Astrocyte (in vitro differentiated cells and primary cell): ENCODE measurements at places on chromosomes 5 and 9. TPM values are rescaled to one million over a fixed set of nuclear protein-coding genes. Genes with fewer than 3 reads are reported as not detected.

Gene TMEM232
- 1.4 and 1.7 TPM in 2 replicates for total RNA-seq

DNA sequence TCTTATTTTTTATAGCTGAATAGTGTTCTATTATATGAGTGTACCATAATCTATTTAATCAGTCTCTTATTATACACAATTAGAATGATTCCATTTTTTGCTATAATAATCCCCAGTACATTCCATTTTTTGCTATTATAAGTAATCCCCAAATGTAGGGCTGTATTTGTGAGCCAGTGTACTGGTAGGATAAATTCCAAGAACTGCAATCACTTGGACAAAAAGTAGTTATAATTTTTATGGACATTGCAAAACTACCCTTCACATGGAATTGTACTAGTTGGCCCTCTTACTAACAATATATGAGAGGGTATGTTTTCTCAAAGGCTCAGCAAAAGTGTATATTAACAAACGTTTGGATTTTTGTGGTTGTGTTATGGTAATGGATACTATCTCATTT, 481.7 kb upstream of the CLINT1 start:
- no peak overlapping the region for H3K4me3 ChIP-seq
- H3K27ac ChIP-seq: no peak overlapping the region
- no peaks in the 10 kb centered on the region for H3K27me3 ChIP-seq

DNA sequence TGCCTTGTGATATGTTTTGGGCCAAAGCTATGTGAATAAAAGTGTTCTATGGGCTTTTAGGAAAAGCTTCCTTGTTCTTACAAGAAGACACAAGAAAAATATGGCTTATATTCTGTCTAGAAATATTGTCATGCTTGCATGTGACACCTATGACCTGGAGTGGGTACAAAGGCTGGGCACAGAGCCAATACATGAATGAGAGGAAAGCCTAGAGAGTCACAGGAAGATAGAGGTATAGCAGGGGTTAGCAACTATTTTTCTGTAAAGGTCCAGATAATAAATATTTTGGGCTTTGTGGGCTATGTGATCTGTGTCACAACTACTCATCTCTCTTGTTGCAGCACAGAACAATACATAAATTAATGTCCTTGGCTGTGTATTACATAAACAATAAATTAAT, 196.6 kb upstream of the CD180 start:
- no peaks in the 10 kb centered on the region for H3K36me3 ChIP-seq
- H3K4me3 ChIP-seq: no peak overlapping the region
- no peak overlapping the region for H3K27ac ChIP-seq
- no peak for DNase-seq
- no peaks in the 10 kb centered on the region for H3K27me3 ChIP-seq

DNA sequence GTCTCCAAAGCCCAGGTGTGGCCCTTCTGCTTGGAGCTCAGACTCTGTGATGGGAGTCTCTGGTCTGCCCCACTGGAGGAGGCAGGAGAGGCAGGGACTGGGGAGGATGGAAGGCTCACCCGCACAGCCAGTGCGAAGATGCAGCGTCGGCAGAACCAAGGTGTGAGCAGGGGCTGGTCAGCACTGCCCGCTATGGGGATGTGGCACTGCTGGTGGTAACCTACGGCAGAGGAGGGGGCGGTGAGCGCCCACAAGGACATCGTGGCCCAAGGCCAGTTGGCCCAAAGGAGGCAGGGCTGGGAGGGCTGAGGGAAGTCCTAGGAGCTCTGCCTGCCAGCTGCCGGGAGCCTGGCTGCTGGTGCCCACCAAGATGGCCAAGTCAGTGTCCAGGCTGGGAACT, 7.3 kb downstream of the PHF19 start:
- no peaks in the 10 kb centered on the region for H3K27me3 ChIP-seq
- H3K4me3 ChIP-seq: no peak overlapping the region
- peaks cover 6% of the 10 kb centered on the region for H3K36me3 ChIP-seq
- peaks cover 9% of the 10 kb centered on the region for H3K4me1 ChIP-seq
- DNase-seq: no peak

DNA sequence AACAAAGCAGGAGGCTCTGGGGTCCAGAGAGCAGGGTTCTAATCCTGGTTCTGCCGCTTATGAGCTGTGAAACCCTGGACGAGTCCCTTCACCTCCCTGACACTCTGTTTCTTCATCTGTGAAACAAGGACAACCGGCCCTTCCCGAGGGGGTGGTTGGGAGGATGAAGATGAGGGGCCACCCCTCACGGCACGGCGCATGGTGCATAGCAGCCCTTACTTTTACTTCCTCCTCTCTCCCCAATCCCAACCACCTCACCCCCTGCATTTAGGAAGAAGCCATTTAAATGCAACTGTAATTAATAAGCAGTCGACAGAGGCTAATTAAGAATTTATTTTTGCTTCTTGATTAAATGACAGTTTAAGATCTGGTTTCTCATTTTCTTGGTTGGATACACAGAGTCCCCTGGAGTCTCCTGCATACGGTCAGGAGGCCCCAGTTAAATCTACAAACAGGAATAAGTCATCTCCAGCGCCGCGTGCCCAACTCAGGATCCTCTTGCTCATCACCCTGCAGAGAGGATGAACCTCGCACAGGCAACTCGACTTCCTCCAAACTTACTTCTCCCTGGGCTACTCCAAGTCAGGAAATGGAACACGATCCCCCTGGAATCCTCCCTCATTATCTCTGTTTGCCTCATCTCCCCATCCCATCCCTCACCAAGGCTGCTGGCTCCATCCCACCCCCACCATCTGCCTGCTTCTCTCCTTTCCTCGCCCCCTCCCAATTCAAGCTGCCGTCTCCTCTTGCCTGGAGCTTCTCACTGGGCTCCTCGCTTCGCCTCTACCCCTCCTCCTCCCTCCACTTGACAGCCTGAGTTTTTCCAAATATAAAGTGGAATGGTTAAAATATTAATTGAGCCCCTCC, 95.9 kb downstream of the HRH2 start:
- no peak overlapping the region for H3K27ac ChIP-seq
- peaks cover 3% of the 10 kb centered on the region for H3K27me3 ChIP-seq
- H3K36me3 ChIP-seq: no peaks in the 10 kb centered on the region
- DNase-seq: no peak
- H3K4me3 ChIP-seq: no peak overlapping the region
- H3K4me1 ChIP-seq: no peaks in the 10 kb centered on the region

DNA sequence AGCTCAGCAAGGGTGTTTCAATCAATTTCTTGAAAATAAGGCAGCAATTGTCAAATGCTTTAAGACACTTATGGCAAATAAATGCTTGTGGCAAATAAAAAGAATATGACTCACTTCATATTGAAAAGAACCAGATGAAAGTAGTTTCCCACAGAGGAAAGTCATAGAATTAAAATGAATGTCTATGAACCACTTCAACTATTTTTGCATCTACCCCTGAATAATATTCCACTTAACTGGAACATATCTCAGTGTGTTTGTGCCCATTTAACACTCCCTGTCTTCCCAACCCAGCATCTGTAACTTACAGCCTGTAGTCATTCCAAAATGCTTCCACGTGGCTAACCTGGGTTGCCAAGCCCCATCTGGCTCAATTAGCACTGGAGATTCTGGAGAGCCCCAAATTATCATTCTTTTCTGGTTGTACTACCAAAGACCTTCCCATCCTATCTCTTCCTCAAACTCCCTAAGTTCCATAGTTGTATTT, 84.7 kb downstream of the FEM1C start:
- no peaks in the 10 kb centered on the region for H3K36me3 ChIP-seq
- H3K4me3 ChIP-seq: peak overlapping the region; percentile 25
- H3K27me3 ChIP-seq: no peaks in the 10 kb centered on the region
- peaks cover 38% of the 10 kb centered on the region for H3K4me1 ChIP-seq
- peak overlapping the region; percentile 96 for H3K27ac ChIP-seq

- H3K4me3 ChIP-seq: no peak overlapping the region
These were observed 16.8 kb upstream of the OR2S2 start for GRCh38 chr9:35974800-35975199.

Gene CCNI2
- 0.16 and 0.24 TPM in 2 replicates for total RNA-seq

DNA sequence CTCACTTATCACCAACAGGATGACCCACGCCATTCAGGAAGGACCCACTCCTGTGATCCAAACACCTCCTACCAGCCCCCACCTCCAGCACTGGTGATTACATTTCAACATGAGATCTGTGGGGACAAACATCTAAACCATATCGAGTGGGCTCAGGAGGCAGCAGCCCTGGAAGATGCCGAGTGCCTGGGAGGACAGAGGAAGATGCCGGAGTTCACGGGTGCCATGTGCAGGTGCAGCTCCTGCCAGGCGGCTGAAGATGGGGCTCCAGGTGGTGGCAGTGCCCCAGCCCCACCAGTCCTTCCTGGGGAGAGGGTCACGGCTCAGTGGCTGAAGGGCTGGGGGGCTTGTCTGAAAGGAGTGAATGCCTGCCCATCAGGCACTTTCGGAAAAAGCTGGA, 6.1 kb upstream of the CEP72 start:
- peaks cover 5% of the 10 kb centered on the region for H3K27me3 ChIP-seq
- peaks cover under 1% of the 10 kb centered on the region for H3K4me1 ChIP-seq
- no peak overlapping the region for H3K4me3 ChIP-seq
- no peak for DNase-seq
- H3K27ac ChIP-seq: no peak overlapping the region
- no peaks in the 10 kb centered on the region for H3K36me3 ChIP-seq

GRCh38 chr9:3244963-3245653, 280.7 kb downstream of the RFX3 start:
- DNase-seq: no peak
- H3K4me1 ChIP-seq: peaks cover 6% of the 10 kb centered on the region
- no peaks in the 10 kb centered on the region for H3K36me3 ChIP-seq
- H3K4me3 ChIP-seq: no peak overlapping the region
- H3K27ac ChIP-seq: no peak overlapping the region
- no peaks in the 10 kb centered on the region for H3K27me3 ChIP-seq

Gene ALDOB
- total RNA-seq: not detected in 2 replicates

GRCh38 chr5:163503106-163504078, 2.0 kb upstream of the MAT2B start:
- peak; percentile 62 for DNase-seq
- no peaks in the 10 kb centered on the region for H3K36me3 ChIP-seq
- peak overlapping the region; percentile 85 for H3K27ac ChIP-seq

- DNase-seq: no peak
- no peak overlapping the region for H3K27ac ChIP-seq
- no peaks in the 10 kb centered on the region for H3K27me3 ChIP-seq
- H3K36me3 ChIP-seq: no peaks in the 10 kb centered on the region
These were observed 28.7 kb downstream of the TTC23L start for GRCh38 chr5:34867660-34868059.

Gene MSMP
- not detected in 2 replicates for total RNA-seq

DNA sequence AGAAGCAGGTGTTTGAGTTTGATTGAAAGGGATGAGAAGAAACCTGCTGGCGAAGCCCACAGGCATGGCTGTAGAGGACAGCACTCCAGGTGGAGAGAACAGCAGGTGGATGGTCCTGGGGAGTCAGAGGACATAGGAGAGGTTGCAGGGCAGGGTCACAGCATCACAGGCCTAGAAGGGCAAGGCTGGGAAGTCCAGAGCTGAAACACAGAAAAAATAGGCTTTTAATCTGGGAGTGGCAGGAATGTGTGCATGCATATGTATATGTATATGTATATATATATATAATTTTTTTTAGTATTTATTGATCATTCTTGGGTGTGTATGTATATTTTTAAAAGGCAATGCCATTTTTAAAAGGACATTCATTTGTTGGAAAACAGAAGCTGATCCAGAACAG, 118.4 kb downstream of the ADAMTS16 start:
- H3K27ac ChIP-seq: no peak overlapping the region
- peaks cover 7% of the 10 kb centered on the region for H3K36me3 ChIP-seq
- DNase-seq: no peak
- H3K27me3 ChIP-seq: no peaks in the 10 kb centered on the region
- no peak overlapping the region for H3K4me3 ChIP-seq

GRCh38 chr5:57940236-57940635, 457.6 kb upstream of the ACTBL2 start:
- no peak overlapping the region for H3K27ac ChIP-seq
- no peaks in the 10 kb centered on the region for H3K4me1 ChIP-seq
- H3K27me3 ChIP-seq: no peaks in the 10 kb centered on the region
- H3K36me3 ChIP-seq: no peaks in the 10 kb centered on the region

Gene PCDHGB7
- total RNA-seq: 22.4 and 26.1 TPM in 2 replicates

Gene PCDHA10
- total RNA-seq: 15.5 and 16.0 TPM in 2 replicates

GRCh38 chr9:81517954-81518353, 171.4 kb downstream of the TLE1 start:
- no peaks in the 10 kb centered on the region for H3K27me3 ChIP-seq
- no peak overlapping the region for H3K27ac ChIP-seq
- H3K36me3 ChIP-seq: no peaks in the 10 kb centered on the region
- no peak for DNase-seq

GRCh38 chr5:160296496-160296895, 15.9 kb downstream of the CCNJL start:
- H3K4me3 ChIP-seq: no peak overlapping the region
- H3K4me1 ChIP-seq: no peaks in the 10 kb centered on the region
- DNase-seq: no peak
- no peak overlapping the region for H3K27ac ChIP-seq
- H3K27me3 ChIP-seq: no peaks in the 10 kb centered on the region

DNA sequence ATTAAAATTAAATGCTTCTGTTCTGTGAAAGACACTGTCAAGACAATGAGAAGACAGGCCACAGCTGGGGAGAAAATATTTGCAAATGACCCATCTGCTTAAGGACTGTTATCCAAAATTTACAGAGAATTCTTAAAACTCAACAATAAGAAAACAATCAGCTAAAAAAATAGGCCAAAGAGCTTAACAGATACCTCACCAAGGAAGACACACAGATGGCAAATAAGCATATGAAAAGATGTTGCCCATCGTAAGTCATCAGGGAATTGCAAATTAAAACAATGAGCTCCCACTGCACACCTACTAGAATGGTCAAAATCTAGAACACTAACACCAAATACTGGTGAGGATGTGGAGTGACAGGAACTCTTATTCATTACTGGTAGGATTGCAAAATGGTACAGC, 10.3 kb downstream of the WNK2 start:
- no peaks in the 10 kb centered on the region for H3K36me3 ChIP-seq
- H3K4me3 ChIP-seq: no peak overlapping the region
- peaks cover 3% of the 10 kb centered on the region for H3K27me3 ChIP-seq
- no peak overlapping the region for H3K27ac ChIP-seq
- no peaks in the 10 kb centered on the region for H3K4me1 ChIP-seq

DNA sequence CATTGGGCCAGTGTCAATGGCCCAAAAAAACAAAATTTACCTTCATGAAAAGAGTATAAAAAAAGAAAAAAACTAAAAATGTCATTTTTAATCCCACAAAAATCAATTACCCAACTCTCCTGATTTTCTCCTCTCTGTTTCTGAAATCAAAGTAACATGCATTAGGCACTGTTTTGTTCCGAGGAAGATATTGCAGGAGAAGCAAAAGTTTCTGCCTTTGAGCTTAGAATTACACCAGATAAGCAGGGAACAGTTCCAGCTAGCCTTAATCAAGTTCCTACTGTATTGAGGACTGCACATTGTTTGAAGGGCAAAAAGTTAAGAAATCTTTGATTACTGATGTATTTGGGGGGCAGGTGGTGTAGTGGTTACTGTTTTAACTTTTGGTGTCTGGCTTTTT, 1.1 kb upstream of the PRKAA1 start:
- DNase-seq: no peak
- H3K27me3 ChIP-seq: no peaks in the 10 kb centered on the region
- H3K4me1 ChIP-seq: no peaks in the 10 kb centered on the region
- H3K36me3 ChIP-seq: no peaks in the 10 kb centered on the region
- no peak overlapping the region for H3K4me3 ChIP-seq
